ENCODE measurements at places on chromosomes 7 and 10. TPM values are rescaled to one million over a fixed set of nuclear protein-coding genes. Genes with fewer than 3 reads are reported as not detected.

Gene TBXAS1
- total RNA-seq = 17.3 TPM

Gene SNCG
- 20.1 TPM for total RNA-seq

Gene GCK
- total RNA-seq = 2.9 TPM

Gene SEMA3D
- 26.0 TPM for total RNA-seq

Gene GJC3
- 0.23 TPM for total RNA-seq

Gene LRRC18
- total RNA-seq = 0.23 TPM

Gene ASB10
- total RNA-seq = 3.4 TPM

Gene ANXA8L1
- 0.88 TPM for total RNA-seq

Gene CYP26A1
- 0.12 TPM for total RNA-seq

Gene PLAC9
- total RNA-seq = 20.4 TPM

Gene CACNA2D1
- 52.7 TPM for total RNA-seq

Gene ZP3
- 1.5 TPM for total RNA-seq

Gene ICA1
- 15.1 TPM for total RNA-seq

Gene NPFFR1
- total RNA-seq = 0.06 TPM

Gene PAX4
- total RNA-seq = not detected

Gene ASAH2
- total RNA-seq = 1.1 TPM

Gene NUDT5
- total RNA-seq = 26.9 TPM

Gene VGF
- total RNA-seq = 0.23 TPM

Gene MMD2
- total RNA-seq = not detected

Gene OR2A5
- not detected for total RNA-seq

Gene BTBD16
- 0.41 TPM for total RNA-seq

Gene GRID1
- total RNA-seq = 2.7 TPM

Gene CALHM1
- not detected for total RNA-seq

Gene AUTS2
- 69.8 TPM for total RNA-seq

Gene SLC16A9
- 15.4 TPM for total RNA-seq

Gene HDAC9
- total RNA-seq = 45.8 TPM

Gene ZNF138
- 12.6 TPM for total RNA-seq

Gene VAX1
- not detected for total RNA-seq

Gene TMEM236
- total RNA-seq = 0.64 TPM

Gene ZNF25
- 13.0 TPM for total RNA-seq

Gene CALML5
- total RNA-seq = not detected

Gene PNLIPRP2
- total RNA-seq = not detected

Gene RBP3
- total RNA-seq = not detected

Gene IDI2
- total RNA-seq = not detected

Gene SLC26A3
- not detected for total RNA-seq

Gene ADCYAP1R1
- 1.9 TPM for total RNA-seq

Gene EPO
- total RNA-seq = not detected

Gene MCM10
- total RNA-seq = 4.8 TPM

Gene SPOCK2
- total RNA-seq = 73.7 TPM

Gene AVPI1
- 9.9 TPM for total RNA-seq

Gene NKX2-3
- total RNA-seq = not detected

Gene OR13A1
- total RNA-seq = 0.06 TPM

Gene STAG3
- 1.3 TPM for total RNA-seq

Gene OPALIN
- total RNA-seq = not detected

Gene UNC5B
- total RNA-seq = 44.9 TPM

Gene IGFBP3
- 196 TPM for total RNA-seq
